ENCODE measurements at places on chromosomes 2 and 18.

GRCh38 chr2:232668805-232669444 lies 28.2 kb upstream of the GIGYF2 start:
- no peak for DNase-seq

- DNase-seq = no peak
These were observed 12.0 kb upstream of the TFPI start for GRCh38 chr2:187566266-187566665.

DNA sequence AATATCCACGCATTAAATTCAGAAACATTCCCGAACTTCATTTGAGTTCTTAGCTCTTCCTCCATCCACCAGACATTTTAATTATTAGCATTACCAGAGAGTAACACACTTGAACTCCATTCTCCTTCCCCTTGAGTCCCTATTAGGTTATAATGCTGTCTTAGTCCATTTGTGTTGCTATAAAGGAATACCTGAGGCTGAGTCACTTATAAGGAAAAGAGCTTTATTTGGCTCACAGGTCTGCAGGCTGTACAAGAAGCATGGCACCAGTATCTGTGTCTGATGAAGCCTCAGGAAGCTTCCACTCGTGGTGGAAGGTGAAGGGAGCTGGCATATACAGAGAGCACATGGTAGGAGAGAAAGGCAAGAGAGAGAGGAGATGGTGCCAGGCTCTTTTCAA lies 25.4 kb downstream of the TBC1D8 start:
- DNase-seq = no peak

- no peak for DNase-seq
These were observed 235.6 kb upstream of the CDH2 start for GRCh38 chr18:28412521-28412920.

DNA sequence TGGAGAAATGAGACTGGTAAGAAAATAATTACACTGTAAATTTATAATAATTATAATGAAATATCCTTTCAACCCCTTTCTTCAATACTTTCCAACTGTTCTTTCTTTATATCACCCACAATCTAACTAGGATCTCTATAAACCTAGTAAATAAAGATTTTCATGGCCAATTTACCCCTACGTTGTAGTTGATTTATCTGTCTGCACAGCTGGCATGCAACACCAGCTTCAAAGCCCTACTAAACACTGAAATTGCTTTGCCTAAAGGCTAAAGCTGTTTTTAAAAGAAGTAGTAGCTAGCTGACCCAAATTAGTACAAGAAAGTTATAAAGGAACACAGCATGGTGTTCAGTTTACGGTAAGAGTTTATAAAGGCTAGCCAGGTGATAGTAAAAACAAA lies 140.1 kb downstream of the NOL4 start:
- no peak for DNase-seq

- DNase-seq = no peak
These were observed 31.1 kb downstream of the EPAS1 start for GRCh38 chr2:46328291-46328690.
